Cortex of kidney (tissue), 1 donor: ENCODE measurements at places on chromosomes 6 and 20.

GRCh38 chr6:116057766-116058165 is 2.9 kb downstream of the FRK start:
- no peak for DNase-seq

GRCh38 chr20:37414224-37415035 is 68.5 kb downstream of the SRC start:
- DNase-seq: no peak

DNA sequence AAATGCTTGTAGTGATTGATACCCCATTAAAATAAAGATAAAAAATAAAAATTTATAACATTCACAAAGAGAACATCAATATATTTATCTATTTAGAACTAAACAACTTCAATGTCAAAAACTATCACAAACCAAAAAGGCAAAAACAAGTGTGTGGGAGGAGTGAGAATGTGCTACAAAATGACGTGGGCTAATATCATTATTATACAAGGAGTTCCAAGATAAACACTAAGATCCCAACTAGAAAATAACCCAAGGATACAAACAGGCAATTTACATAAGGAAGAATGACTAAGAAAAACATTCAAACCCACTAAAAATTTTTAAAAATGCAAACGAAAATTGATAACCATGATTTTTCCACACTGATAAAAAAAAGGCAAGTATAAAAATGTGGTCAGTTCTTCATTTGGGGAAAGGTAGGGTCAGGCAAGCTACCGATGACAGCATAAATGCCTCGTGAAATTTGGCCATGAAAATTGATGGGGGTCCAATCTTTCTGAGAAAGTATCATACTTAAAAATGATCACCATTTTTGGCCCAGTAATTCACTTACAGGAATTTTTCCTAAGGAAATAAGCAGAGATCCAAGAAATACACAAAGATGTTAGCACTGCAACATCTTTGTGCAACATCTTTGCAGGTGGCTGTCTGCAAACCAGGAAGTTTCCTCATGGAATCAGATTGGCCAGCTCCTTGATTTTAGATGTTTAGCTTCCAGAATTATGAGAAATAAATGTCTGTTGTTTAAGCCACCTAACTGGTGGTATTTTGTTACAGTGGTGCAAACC is 140.2 kb downstream of the TMEM200A start:
- DNase-seq: no peak

- DNase-seq: no peak
Measured at GRCh38 chr20:14777591-14777990, 440.2 kb upstream of the FLRT3 start.

GRCh38 chr6:1849691-1850090 is 240.0 kb downstream of the FOXC1 start:
- DNase-seq: no peak

- no peak for DNase-seq
Measured at GRCh38 chr20:57211908-57212533, 54.4 kb downstream of the BMP7 start.

- DNase-seq: no peak
Measured at GRCh38 chr6:166516251-166516884, 70.1 kb downstream of the RAMACL start.

- DNase-seq: no peak
Measured at GRCh38 chr20:32191873-32192272, 15.7 kb downstream of the PLAGL2 start.

- no peak for DNase-seq
Measured at GRCh38 chr6:163679753-163680152, 265.2 kb downstream of the QKI start.

DNA sequence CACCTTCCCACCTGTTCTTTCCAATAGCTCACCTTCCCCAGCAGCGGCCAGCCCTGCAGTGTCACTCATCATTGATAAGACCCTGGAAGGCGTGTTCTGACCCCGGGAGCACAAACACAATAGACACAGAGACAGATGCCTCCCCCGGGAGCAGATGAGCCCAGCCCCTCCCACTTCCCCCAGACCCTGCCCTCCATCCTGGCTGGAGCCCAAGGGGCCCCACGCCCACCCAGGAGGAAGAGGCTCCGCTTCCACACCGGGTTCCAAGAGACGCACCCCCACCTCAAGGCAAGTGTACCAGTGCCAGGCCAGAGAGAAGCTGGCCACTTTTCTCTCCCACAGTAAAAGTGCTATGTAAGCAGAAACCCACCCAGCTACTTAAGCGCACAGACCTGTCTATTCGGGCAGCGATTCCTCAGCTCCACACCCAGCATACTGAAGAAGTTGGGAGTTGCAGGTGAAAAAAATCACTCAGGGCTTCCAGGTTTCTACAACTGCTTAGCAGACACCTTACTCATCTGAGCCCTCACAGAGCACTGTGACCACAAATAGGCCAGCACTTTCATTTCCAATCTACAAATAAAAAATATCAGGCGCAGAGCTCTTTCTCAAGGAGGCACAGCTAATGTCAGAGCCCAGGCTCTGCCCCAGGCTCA is 93.4 kb upstream of the NXT1 start:
- DNase-seq: no peak

- DNase-seq: no peak
Measured at GRCh38 chr6:15517600-15517999, 145.2 kb downstream of the DTNBP1 start.

GRCh38 chr20:50146214-50146613 is 7.3 kb downstream of the PEDS1 start:
- no peak for DNase-seq

DNA sequence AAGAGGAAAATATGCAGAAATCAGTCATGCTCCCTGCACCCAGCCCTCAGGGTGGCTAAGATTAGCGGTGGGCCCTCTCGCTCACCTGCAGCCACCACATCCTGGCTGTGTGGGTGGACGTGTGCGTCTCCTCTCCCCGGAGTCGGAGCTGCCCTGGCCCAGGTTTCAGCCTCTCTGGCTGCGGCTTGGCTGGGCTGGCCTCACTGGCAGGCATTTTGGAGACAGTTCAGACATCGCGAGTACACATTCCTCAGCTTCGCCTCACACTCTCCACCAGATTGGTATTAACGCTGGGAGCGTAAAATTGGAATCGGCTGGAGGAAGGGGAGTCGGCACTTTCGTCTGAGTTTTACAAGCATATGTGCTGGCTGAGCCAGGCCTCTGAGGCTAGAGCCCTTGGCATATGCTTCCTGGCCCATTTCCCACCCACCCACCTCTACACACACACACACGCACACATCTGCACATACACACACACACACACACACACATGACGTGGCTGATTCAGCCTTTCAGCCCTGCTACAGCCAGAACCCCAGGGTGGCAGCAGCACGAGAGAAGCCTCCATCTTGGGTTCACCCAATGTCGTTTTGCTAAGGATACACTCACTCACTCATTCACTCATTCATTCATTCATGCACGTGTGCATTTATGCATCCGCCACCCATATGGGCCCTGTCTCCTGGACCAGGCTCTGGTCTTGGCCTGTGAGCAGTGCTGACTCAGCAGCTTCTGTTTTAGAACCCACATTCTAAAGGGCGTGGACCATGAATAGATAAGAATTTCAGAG is 42.9 kb downstream of the BCAS4 start:
- no peak for DNase-seq

DNA sequence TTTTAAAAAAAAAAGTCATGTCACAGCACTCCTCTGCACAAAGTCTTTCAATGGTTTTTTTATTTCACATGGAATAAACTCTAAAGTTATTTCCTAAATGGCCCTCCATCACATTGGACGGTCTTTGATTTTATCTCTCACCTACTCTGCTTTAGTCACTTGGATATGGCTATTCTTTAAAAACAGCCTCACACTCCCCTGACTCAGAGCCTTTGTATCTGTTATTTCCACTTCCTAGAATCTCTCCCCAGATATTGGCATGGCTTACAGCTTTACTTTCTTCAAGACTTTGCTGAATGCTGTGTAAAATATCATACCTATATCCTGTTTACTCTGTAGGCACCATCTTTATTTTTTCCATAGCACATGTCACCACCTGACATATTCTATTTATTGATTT is 194.7 kb upstream of the MCHR2 start:
- no peak for DNase-seq

GRCh38 chr6:3421791-3422434 is 34.9 kb downstream of the SLC22A23 start:
- DNase-seq: no peak

GRCh38 chr6:123022975-123023374 is 26.9 kb downstream of the CLVS2 start:
- no peak for DNase-seq

GRCh38 chr6:167845856-167846255 is 19.1 kb downstream of the AFDN start:
- no peak for DNase-seq

GRCh38 chr20:41181567-41181966 is 44.2 kb downstream of the PLCG1 start:
- no peak for DNase-seq

DNA sequence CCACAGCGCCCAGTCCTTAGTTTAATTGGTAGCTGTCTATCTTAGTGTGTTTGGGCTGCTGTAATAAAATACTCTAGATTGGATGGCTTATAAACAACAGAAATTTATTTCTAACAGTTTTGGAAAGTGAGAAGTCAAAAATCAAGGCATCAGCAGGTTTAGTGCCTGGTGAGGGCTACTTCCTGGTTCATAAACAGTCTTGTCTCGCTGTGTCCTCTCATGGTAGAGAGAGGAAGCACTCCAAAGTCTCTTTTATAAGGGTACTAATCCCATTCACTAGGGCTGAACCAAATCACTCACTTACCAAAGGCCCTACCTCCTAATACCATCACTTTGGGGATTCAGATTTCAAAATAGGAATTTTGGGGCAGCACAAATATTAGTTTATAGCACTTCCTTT is 336.9 kb upstream of the RSPO3 start:
- no peak for DNase-seq

- DNase-seq: no peak
Measured at GRCh38 chr6:88263591-88263990, 97.4 kb upstream of the CNR1 start.

DNA sequence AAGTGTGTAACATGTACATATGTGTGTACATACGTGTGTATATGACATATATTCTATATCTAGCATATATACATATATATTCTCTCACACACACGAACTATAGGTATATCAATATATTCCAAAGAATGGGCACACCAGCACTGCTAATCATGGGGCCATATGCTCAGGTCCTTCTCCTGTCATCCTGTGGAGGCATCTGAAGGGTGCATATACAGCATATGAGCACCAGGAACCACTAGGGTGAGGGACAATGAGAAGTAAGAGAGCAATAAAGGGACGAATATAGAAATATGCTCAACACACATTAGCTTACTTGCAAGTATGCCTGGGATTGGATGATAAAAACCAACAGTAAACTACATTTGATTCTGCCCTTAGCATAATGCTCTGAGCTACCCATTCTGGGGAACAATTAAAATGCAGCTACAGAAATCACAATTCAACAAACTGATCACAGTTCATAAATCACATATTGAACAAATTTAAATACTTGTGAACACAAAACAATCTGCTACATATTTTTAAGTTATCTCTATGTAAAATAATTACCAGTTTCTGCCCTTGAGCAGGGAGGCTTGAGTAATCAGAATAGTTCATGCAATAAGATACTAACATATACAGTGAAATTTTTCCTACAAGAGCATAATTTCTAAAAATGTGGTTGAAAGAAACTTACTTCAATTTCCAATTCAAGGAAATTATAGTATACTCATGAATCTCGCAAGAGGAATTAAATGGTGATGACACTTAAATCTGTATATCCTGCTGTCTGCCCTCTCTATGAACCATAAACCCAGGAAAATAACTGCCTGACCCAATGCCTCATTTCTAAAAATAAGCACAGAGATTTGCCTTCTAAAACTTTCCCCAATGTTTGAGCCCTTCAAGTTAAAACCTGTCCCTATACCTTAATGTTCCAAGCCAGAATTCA is 272.2 kb upstream of the THEMIS start:
- no peak for DNase-seq

DNA sequence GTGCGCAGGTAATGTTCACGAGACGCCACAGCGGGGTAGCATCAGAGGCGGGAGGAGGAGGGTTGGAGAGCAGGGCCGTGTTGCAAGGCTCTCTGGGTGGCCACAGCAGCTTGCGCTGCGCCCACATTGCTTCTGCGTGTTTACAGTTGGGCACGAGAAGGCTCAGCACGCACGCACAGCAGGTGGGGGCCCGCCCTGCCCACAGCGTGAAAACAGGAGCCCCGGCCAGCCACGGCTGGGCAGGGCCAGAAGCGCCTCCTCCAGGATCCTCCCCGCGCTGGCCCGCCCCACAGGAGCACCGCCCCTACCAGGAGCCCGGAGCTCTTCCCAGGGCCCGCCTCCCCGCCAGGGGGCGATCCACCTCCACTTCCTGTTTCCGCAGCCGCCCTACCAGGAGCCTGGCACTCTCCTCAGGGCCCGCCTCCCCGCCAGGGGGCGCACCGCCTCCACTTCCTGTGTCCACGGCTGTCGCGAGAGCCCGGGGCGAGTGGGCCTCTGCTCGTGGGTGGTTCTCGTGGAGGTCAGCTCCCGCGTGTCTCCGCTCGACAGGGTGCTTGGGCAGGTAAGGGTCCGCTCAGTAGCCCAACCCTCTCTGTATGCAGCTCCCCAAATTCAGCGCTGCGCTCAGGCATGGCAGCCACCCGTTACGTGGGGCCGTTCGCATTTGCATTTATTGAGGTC is at the start of gene FAM50B:
TSS of gene FAM50B (plus strand) at position 449 of the 681 bp plus-strand sequence. CDS start 439 bp downstream, outside the sequence.
- DNase-seq: no peak

- DNase-seq: no peak
Measured at GRCh38 chr20:23399568-23400241, 21.6 kb downstream of the NAPB start.

DNA sequence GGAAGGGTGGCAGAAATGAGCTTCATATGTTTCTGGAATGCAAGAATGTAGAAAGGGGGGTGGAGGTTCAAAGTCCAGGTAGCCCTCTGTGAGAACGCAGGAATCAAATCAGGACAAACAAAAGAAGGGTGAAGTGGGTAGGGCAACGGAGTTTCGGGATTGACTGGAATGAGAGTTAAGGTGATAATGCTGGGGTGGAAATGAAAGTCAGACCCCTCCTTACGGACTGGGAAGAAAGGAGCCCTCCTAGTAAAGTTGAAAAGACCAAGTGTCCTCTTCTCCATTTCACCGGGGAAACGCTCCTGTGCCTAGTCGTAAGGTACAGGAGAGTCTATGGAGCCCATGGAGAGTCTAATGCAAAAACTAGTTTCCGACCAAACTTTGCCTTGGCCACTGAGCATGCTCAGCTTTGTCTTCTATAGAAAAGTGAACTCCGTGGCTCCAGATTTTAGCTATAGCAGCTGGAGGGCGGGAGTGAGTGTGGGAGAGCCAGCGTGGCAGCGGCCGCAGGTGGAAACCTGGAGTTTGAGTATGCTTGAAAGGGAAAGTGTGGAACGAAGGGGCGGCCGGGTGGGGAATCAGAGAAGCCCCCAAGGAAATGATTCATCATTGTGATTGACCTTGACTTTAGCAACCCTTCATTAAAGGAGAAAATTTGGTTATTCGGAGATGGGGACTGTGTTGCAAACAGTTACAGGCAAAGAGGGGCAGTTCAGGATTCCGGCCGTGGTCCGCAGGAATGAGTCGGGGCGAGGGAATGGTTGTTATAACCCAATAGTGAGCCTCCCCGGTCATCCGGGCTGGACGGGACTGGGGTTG is 1.3 kb upstream of the LRRC1 start:
- DNase-seq: no peak

DNA sequence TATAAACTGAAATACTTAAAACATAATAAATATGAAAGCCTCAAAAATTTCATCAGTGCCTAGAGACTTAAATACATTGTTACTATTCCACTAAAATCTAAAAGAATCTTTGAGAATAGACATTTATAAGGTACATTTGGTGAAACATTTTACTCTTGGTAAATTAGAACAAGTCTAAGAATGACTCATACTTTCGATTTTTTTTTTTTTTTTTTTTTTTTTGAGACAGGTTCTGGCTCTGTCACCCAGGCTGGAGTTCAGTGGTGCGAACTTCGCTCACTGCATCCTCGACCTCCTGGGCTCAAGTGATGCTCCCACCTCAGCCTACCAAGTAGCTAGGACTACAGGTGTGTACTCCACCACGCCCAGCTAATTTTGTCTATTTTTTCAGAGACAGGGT is 6.4 kb downstream of the FUCA2 start:
- DNase-seq: no peak
